ENCODE measurements at places on chromosomes 3 and 15.

GRCh38 chr3:136856665-136857064 is 5.3 kb upstream of the NCK1 start:
- no peak for DNase-seq

DNA sequence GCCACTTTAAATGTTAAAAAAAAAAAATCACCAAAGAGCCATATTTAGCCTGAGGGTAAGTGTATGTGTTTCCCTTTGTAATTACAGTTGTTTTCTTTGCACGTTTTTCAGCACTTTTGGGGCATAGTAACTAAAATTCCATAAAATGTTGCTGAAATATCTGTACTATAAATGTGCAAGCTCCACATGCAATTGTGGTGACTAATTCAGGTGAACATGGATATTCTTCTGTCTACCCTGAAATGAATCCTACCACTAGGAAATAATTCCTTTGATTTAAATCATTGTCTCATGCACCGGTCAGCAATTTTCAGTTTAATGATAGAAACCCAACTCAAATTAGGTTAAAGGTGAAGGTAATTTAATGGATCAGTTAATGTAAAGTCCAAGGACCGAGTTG is 13.1 kb upstream of the TFG start:
- DNase-seq = no peak

- no peak for DNase-seq
Observed at GRCh38 chr15:100005013-100005412, 271.8 kb upstream of the LYSMD4 start.

GRCh38 chr3:188001093-188001492 is 152.9 kb upstream of the LPP start:
- no peak for DNase-seq

GRCh38 chr3:102113421-102114041 is 264.2 kb downstream of the NFKBIZ start:
- no peak for DNase-seq

- DNase-seq = no peak
Observed at GRCh38 chr3:124407260-124407659, 323.0 kb upstream of the UMPS start.

DNA sequence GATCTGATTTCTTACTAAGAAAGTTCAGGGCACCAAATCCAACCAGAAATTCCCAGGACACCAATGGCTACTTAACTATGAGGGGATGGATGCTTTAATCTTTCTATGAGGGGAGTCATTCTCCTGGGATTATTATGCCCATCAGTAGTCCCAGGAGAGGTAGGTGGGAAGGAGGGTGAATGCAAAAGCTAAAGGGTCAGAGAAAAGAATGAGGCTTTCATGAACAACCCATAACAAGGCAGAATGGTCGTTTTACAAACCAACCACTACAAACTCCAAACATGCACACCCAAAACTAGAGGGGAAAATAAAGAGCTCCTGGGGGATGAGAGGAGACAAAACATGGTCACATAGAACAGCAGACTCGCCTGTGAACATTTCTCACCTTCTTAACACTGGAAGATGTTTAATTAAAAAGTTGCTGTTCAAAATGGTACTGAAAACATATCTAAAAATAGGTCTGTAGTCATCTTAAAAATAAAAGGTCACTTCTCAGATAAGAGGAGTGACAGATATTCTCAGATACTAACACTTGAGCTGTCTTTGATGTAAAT is 3.7 kb downstream of the STARD9 start:
- DNase-seq = no peak

Measured in GM13977 (cell line).